ENCODE measurements at places on chromosomes 6 and 20. TPM values are rescaled to one million over a fixed set of nuclear protein-coding genes. Genes with fewer than 3 reads are reported as not detected.

Gene GSTA1
- not detected for total RNA-seq

Gene SOX12
- total RNA-seq = 27.2 TPM

Gene FAM162B
- 0.11 TPM for total RNA-seq

Gene ADGB
- not detected for total RNA-seq

Gene MYLK4
- 0.09 TPM for total RNA-seq

Gene SAMD3
- not detected for total RNA-seq

Gene SLC26A8
- total RNA-seq = not detected

Gene LINC00237
- not detected for total RNA-seq

Gene HDGFL1
- not detected for total RNA-seq

Gene RALGAPB
- 22.6 TPM for total RNA-seq

Gene RNGTT
- 9.9 TPM for total RNA-seq

Gene IYD
- total RNA-seq = 0.18 TPM

Gene CST2
- 1.6 TPM for total RNA-seq

Gene BPIFB4
- not detected for total RNA-seq

Gene ECT2L
- total RNA-seq = not detected

Gene KHDRBS2
- not detected for total RNA-seq

Gene DXO
- 12.5 TPM for total RNA-seq

Gene KCNB1
- 2.2 TPM for total RNA-seq

Gene TBXT
- total RNA-seq = not detected

Gene TREM1
- 0.14 TPM for total RNA-seq

Measured in A549 treated with dexamethasone at 1 μM for 4 hours (cell line).